ENCODE measurements at places on chromosomes 4 and X.
A peak's percentile ranks its signal among the peaks of the same experiment; 100 is the strongest.

DNA sequence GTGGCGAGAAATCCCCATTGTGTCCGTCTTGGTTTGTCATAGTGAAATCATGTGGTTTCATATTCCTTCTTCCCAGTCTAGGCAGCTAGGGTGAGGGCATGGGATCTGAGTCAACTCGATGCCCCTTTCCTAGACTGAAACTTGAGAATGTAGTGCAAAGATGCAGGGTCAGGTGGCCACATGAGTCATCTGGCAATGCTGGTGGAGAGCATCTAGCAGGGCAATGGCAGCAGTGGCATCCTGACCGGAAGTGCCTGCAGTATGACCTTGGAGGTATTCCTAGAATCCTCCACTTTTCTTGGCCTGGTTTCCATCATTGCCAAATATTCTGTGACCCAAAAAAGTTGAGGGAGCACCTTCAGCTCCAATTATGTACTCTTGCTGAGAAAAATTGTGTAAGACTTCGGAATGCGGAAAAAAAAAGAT, 39.1 kb upstream of the TMEM184C start:
- no peak for DNase-seq

GRCh38 chr4:39521253-39521919, 5.9 kb downstream of the UGDH start:
- no peak for DNase-seq

DNA sequence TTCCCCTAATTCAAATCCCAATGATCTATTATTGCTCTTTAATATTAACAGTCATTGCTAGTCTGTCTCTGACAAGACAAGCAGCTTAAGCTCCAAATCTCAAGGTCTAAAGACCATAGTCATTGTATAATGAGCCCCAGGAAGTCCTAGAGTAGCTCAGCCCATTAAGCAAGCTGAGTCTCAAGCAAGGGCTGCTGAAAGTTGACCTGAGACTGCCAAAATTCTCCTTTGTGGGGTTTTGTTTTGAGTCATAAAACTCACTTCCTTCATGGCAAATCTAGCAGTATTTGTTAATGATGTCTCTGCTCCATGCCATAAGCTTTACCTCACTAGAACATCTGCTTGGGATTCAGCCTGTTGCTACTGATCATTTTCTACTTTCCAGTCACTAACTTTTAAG, 313.2 kb downstream of the ANTXR2 start:
- DNase-seq, result no peak

DNA sequence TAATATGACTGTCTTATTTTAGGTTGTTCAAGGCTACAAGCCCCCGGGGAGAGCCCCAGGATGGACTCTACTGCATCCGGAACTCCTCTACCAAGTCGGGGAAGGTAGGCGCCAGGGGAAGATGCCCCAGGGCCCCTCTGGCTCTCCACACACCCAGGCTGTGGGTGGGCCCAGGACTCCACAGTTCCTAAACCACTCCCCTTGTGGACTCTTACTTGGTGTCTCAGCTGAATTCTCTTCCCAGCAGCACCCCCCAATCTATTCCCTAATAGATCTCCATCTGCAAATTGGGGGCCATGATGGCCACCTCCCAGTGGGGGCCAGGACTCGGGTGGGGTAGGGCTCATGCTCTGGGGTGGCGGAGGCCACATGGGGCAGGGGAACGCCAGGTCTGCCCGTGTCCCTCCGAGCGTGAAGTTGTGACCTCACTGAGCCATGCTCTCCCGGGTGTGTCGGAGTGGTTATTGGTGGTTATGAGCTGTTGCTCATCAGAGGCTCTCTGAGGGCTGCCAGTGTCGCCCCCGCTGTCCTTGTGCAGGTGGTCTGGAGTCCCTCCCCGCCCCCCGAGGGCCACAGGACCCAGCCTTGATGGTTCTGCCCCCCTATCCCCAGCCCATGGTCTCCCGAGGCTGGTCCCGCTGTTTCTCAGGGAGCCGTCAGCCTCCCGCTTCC, 11.2 kb upstream of the ADD1 start:
- DNase-seq, result no peak

GRCh38 chrX:108178143-108178498, 86.5 kb downstream of the ATG4A start:
- DNase-seq, result no peak

DNA sequence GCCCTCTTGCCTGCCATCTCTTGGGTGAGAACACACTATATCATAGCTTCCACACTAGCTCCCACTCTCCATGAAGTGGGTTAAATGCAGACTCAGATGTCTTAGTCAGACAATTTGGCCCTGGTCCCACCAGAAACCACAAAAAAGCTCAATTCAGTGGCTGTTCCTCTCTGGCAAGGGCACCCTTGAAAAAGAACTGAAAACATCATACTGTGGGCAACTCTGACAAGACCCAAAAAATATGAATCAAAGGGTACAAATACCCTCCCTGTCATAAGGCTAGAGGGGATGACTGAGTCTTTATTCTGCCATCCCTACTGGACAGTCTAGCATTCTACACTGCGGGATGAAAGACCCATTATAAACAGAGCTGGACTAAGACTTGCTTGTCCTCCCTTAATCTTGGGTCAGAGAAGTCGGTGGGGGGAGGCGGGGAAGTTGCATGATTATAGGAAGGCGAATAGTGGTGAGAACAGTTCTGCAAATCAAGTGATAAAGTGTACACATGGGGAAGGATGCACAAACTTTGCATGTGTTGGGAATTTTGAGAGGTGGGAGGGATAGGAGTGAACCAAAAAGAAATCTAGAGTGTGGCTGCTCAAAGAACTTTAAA, 172.1 kb downstream of the OPHN1 start:
- no peak for DNase-seq

- DNase-seq, result no peak
Measured at GRCh38 chr4:122958505-122958904, 36.1 kb upstream of the NUDT6 start.

- no peak for DNase-seq
Measured at GRCh38 chrX:123084797-123085196, 99.3 kb upstream of the GRIA3 start.

DNA sequence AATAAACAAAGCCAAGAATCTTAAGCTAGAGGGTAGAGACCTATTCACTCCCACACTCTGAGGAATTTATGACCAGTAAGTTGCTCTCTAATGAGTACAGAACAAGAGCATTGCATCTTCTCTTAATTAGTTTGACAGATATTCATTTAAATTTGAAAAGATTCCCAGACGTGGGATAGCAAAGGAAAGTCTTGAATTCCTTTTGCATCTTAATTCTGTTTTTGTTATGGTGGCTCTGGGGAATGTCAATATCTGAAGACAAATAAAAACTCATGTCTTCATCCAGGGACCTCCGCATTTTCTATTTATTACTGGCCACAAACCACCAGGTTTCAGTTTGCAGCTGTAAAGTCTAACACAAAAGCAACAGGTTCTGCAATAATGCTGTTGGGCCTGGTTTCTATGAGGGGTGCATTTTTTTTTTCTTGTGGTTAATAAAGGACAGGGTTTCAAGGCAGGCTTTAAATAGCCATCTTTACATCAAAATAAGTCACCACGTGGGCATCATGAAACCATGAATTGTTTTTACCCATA, 172.3 kb downstream of the SHROOM3 start:
- no peak for DNase-seq

GRCh38 chrX:106917830-106918500, 2.2 kb upstream of the CLDN2 start:
- DNase-seq, result no peak

DNA sequence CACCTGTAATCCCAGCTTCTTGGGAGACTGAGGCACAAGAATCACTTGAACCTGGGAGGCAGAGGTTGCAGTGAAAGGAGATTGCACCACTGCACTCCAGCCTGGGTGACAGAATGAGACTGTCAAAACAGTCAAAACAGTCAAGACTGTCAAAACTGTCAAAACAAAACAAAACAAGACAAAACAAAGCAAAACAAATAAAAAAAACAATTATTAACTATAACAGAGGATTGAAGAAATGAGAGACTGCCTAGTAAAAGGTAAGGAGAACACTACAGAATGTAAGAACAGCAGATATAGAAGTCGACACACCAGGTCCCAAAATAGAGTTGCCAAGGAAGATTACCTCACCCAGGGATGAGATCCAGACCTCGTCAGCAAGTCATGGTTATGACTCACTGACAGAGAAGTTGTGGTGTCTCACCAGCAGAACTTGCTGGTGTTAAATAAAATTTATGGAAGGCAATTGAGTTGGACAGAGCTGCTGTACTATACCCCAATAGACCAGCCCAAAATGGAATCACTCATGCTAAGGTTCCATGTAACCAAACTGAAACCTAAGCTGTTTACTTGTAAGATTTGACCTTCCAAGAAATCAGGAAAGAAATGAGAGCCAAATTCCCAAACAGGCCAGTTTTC, 32.1 kb upstream of the GK start:
- DNase-seq, result no peak

- DNase-seq, result no peak
Measured at GRCh38 chr4:189001971-189002450, 862.8 kb downstream of the TRIML1 start.

DNA sequence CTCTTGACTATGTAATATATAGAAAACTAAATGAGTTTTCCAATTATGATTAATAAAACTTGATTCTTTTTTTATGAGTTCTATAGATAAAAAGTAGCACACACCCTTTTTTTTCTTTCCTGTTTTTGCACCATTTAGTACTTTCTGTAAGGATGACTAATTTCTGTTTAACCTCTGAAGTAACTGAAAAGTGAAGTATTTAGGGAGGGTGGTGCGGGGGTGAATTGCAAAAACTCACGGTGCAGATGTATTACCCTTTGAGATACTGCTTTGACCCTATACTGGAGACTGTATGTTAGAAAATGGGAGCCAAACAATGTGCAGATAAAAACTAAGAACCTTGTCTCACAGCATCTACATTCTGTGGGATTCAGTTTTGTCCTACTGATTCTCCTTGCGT, 471.6 kb downstream of the DTHD1 start:
- DNase-seq, result no peak

GRCh38 chr4:119478446-119479179, 150.0 kb downstream of the PDE5A start:
- DNase-seq, result no peak

DNA sequence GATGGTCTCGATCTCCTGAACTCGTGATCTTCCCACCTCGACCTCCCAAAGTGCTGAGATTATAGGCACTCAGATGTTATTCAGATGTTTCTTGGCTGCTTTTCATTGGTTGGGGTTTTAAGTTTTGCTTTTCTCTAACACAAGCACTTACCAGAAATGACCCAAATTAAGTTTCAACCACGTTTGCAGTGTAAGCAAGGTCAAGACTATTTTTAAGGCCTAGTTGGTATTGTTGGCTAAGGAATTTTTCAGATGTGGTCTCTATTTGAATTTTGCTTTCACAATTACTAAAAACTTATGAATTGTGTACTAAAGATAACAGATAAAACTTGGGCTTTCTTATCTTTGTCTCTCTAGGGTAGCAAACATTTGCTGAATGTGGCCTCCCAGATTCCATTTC, 1756.9 kb upstream of the TENM3 start:
- DNase-seq, result no peak

DNA sequence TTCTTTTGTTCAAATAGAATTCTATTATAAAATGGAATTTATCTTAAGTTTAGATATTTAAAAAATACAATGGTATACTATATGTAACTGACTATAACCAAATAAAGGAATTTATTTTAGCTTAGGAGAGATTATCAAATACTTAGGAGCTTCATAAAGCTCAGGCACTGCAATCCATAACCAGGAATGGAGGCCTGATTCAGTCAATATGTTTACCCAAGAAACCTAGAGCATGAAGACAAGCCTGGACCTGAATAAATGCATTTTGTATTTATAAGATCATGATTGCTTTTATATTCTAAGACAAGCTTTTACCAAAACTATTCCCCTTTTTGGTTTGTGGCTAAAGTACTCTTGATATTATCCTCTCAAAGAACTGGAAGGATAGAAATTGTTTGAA, 742.6 kb downstream of the FAT4 start:
- no peak for DNase-seq

GRCh38 chr4:86338989-86339388, 20.9 kb downstream of the MAPK10 start:
- DNase-seq, result no peak

GRCh38 chr4:47639531-47639930, 154.5 kb downstream of the ATP10D start:
- no peak for DNase-seq

- DNase-seq, result peak; percentile 35
Measured at GRCh38 chr4:122689972-122690371, 42.5 kb upstream of the BBS12 start.

DNA sequence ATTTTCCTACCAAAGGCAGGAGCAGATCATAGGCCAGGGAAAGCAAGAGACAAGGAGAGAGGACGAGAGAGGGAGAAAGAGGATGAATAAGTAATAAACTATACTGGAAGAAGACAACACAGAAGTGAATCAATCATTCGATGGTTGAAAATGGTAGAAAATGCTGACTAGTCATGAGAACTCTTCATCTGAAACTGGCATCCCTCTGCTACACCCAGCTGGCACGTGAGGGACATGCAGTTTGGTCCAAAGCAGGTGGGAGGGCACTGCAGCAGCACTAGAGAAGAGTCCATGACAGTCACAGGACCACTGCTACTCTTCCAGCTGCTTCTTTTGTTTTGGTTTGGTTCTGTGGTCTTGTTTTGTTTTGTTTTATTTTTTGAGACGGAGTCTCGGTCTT, 74.1 kb downstream of the AFAP1 start:
- no peak for DNase-seq

GRCh38 chr4:94304365-94304971, 38.2 kb downstream of the HPGDS start:
- no peak for DNase-seq

DNA sequence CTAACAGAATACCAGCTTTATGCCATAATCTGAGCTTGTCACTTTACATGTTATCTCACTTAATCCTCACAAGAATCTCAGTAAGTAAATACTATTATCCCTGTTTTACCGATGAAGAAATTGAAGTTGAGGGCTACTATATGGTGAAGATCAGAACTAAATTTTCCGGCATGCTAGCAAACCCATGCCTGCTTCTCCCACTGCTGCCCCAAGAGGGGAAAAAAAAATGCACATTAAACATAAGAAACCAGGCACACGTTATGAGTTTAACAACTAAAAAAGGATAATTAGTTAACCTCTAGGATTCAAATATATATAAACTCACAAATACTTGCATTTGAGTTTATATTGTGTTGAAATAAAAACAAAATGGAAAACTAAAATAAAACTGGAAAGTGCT, 10.8 kb downstream of the SLC10A7 start:
- DNase-seq, result no peak

DNA sequence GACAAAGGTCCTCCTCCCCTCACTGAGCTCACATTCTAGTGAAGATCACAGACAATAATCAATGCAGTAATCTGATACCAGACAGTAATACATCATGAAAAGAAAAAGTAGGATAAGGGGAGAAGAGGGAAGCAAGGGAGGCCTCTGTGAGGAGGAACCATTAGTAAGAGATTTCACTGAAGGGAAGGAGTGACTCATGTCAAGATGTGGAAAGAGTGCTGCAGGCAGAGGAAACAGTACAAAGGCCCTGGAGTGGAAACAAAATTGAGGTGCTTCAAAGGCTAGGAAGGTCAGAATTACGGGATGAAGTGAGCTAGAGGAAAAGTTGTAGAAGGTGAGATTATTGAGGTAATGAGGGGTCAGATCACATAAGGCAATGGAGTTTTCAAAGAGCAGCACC, 38.1 kb downstream of the LAMTOR3 start:
- no peak for DNase-seq

GRCh38 chr4:170051402-170051801, 25.2 kb upstream of the MFAP3L start:
- no peak for DNase-seq

Data from stimulated activated CD4-positive, alpha-beta T cell treated with anti-CD3 and anti-CD28 coated beads, Interleukin-2, amount 100 ng/mL, for 24 hours (primary cell).